CD4-positive, alpha-beta T cell treated with Interleukin-2 at 100 ng/mL for 4 hours (primary cell): ENCODE measurements at places on chromosomes 4 and X.

GRCh38 chr4:41525129-41525528 lies 12.8 kb upstream of the LIMCH1 start:
- no peak for DNase-seq

- DNase-seq, result no peak
These were observed 88.2 kb downstream of the ABCB7 start for GRCh38 chrX:75067931-75068330.

DNA sequence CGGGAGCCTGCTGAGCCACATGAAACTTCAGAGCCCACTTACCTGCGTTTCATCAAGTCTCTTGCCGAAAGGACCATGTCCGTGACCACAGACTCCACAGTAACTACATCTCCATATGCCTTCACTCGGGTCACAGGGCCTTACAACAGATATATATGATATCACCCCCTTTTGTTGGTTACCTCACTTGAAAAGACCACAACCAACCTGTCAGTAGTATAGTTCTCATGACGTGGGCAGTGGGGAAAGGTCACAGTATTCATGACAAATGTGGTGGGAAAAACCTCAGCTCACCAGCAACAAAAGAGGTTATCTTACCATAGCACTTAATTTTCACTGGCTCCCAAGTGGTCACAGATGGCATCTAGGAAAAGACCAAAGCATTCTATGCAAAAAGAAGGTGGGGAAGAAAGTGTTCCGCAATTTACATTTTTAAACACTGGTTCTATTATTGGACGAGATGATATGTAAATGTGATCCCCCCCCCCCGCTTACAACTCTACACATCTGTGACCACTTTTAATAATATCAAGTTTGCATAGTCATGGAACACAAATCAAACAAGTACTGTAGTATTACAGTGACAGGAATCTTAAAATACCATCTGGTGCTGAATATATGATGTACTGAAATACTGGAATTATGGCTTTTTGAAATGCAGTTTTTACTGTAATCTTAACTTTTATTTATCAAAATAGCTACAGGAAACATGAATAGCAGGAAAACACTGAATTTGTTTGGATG lies 129.9 kb downstream of the TET2 start:
- DNase-seq, result no peak

DNA sequence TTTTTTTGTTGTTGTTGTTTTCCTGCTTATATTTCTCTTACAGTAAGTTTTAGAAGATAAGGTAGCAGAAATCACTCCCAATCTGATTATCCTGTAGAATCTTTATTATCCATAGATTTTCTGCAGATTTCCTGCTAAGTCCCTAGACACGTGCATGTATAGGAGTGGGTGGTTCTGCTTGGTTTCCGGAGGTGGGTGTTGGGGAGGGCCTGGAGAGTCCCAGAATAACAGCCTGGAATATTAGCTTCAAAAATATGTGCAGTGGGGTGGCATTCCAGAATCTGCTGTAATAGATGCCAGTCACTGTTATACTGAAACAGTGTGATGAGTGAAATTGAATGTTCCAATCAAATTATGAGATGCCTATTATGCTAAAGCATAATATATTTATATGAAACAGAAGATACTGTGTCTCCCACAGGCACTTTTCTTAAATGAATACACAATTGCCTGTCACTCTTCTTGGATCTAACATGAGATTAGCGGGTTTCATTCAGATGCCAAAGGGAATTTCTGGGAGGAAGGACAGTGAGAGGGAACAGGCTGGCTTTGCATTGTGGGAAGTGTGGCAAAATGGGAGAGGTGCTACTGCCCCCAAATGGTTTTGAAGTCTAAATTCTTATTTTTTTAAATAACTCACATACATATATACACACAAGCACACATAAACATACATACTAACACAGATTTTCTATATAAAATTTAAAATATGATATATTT lies 37.6 kb downstream of the C4orf50 start:
- no peak for DNase-seq

- no peak for DNase-seq
These were observed 48.4 kb downstream of the AKAP4 start for GRCh38 chrX:50152456-50152855.

DNA sequence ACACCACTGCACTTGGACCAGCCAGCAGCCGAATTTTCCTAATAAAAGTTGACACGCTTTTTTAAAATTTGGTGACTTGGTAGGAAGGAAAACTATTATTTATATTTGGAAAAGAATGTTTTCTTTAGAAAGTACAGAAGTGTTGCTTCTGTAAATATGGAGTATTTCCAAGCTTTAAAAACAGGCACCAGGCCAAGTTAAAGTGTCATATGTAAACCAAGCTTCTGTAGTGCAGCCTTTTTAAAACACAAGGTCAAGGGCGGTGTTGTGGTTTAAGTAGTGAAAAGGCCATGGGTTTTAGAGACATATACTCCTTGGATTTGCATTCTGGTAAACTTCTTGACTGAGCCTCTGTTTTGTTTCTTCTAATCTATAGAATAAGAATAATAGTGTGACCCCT lies 62.7 kb downstream of the TRIM2 start:
- no peak for DNase-seq

DNA sequence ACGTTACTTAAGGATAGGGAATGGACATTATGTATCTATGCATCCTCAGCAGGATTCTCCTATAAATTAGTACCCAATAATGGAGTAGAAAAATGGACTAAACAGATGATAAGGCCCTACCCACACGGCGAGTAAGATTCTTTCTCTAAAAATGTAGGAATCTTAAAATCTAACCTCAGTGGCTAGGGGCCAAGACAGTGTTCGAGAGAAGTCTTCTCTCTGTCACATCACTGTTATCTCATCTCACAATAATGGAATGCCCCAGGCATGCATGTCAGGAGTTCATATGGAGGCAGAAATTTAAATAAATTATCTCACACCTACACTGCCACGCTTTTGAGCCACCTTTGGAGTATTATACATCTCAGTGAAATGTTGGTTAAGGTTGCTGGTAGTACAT lies 132.9 kb downstream of the LDB2 start:
- no peak for DNase-seq

DNA sequence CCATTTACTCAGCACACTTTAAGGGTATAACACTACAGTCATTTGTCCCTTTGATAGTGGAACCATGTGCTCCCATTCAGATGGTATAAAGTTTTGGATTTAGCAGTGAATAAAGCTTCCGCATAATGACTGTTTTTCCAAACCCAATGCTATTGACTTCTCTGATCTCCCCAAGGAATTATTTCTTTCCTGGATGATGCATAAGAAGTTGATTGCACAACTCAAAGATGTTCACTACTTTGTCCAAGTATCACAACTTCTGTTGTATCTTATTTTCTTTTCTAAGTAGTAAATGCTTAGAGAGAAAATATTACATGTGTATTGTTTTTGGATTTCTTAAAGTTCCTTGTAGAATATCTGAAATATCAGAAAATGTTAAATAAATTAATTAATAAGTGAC lies 300.2 kb downstream of the GPM6A start:
- DNase-seq, result no peak

DNA sequence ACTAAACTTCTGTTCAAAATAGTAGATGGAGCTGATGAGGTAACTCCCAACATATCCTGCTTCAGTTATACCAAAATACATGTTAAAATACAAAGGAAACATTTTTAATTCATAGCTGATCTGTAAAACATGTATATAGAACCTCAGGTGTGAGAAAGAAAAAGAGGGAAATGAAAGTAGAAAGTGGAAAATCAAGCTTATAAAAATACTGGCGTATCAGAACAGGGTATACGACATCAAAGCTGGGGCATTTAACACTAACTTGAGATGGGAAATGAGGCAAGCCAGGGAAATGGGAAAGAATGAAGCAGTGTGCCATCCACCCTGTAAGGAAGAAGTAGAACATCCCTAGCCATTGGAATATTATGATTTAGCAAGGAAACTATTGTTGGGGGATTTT lies 767.5 kb downstream of the DMD start:
- DNase-seq, result no peak
